Effector CD4-positive, alpha-beta T cell (primary cell): ENCODE measurements at places on chromosomes 2 and 18.

DNA sequence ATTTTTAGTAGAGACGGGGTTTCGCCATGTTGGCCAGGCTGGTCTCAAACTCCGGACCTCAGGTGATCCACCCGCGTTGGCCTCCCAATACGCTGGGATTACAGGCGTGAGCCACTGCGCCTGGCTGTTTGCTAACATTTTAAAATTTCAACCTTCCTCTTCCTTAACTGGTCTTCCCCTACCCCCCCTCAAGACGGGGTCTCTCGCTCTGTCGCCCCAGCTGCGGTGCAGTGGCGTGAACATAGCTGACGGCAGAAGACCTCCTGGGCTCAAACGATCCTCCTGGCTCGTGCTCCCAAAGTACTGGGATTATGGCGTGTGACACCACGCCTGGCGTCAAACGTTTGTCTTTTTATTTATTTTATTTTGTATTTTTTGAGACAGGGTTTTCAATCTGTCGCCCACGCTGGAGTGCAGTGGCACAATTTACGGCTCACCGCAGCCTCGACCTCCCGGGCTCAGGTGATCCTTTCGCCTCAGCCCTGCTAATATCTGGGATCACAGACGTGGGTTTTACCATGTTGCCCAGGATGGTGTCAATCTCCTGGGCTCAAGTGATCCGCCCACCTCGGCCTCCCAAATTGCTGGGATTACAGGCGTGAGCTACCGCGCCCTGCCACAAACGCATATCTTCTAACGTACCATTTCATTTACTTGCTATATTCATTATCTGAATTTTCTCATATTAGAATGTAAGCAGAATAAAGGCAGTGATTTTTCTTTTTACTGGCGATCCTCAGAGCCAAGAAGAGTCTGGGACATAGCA is 984 bp upstream of the MSH2 start:
- DNase-seq = no peak

DNA sequence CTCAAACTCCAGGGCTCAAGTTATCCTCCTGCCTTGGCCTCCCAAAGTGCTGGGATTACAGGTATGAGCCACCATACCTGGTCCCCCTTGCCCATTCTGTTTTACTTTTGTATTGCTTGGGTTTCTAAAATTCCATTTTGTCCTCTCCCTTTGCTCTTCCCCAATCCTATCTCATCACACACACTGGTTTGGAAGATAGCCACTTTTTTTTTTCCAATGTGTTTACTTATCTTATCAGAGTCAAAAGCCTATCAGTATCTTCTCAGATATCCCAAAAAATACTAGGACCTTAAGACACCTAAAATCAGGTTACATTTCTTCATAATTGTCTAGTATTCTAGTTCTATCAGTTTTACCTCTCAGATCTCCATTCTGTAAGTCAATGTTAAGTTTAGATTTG is 56.1 kb downstream of the MSH2 start:
- DNase-seq = no peak

DNA sequence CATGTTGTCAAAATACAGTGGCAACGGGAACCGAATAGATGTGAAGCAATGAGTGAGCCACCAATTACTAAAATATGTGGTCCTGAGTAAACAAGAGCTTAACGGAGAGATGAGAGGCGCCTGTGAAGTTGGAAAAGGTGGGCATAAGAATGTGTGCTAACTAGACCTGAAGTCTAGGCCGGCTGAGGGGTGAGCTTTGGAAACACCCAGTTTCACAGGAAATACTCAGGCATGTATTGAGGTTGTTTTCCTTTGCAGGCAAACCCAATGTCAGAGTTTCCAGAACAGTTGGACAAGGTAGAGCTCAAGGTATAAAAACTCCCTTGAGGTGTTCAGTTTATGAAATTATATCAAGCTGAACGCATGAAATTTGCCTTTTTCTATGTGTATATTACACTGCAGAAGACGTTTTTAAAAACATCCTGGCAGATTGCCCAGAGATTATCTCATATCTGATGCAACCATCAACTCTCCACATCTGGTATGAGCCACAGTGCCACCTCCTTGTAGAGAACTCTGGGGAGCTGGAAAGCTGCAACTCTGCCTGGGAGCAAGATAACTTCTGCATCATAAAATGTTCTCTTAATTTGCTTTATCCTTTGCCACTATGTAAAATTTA is 3.9 kb upstream of the WDSUB1 start:
- no peak for DNase-seq

DNA sequence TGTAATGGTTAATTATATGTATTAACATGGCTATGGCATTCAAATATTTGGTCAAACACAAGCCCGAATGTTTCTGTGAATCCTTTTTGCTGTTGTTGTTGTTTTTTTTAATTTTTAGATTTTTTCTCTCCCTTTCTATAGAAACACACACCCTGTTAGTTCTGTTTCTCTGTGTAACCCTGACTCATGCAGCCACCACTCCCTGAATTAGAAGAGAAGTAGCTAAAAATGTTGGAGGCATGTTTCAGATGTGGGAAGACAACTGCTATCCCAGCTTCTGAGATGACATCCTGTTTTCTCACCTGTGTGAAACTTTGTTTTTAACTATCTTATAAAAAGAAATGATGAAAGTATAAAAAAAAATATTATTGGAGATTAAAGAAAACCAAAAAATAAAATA is 219.6 kb upstream of the RGPD4 start:
- no peak for DNase-seq

- DNase-seq = peak; percentile 26
Observed at GRCh38 chr2:12488352-12489318, 228.1 kb upstream of the TRIB2 start.

DNA sequence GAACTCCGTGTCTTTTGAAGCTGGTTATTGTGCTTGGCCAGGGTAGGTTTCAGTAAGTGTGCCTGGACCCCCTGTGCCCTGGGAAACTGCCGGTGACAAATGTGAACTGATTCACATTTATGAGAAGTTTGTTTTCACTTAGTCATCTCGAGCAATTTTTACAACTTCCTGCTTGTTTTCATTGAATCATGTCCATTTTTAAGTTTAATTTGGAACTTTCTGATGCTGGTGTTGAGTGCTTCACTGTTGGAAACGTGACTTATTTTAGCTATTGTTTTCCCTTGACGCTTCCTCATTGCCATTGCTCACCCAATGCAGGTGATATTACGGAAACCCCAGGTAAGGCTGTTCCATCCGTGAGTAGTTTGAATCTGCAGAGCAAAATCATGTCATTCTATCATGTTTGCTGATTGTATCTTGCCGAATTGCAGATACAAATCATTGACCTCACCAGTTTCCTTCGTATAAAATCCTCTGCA is 97.2 kb downstream of the RTN4 start:
- DNase-seq = no peak

GRCh38 chr18:69697689-69698088 is 250.0 kb downstream of the CD226 start:
- DNase-seq = no peak

- DNase-seq = no peak
Observed at GRCh38 chr2:204213588-204213987, 277.0 kb downstream of the ICOS start.

- no peak for DNase-seq
Observed at GRCh38 chr18:21680161-21680560, 24.4 kb downstream of the ABHD3 start.

DNA sequence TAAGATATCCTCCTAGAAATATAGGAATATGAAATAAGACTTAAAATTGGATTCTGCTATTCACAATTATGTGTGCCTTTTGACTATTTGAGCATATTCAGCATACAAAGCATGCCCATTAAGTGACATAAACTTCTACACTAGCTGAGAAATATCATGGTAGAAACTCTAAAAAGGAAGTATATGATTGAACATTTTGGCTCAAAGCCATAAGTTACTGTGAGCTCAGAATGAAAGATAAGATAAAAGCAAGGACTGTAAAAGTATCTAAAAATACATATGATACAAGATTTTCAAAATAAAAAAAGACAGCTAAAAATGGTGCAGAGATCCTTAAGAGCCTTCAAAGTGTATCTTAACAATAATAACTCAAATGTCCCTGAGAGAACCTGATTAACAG is 340.5 kb upstream of the SLC39A10 start:
- DNase-seq = no peak

- DNase-seq = no peak
Observed at GRCh38 chr2:79124907-79125720, 4.8 kb downstream of the REG1A start.

- DNase-seq = no peak
Observed at GRCh38 chr2:73939419-73939818, 12.7 kb downstream of the DGUOK start.

- no peak for DNase-seq
Observed at GRCh38 chr18:63592471-63592870, 5.3 kb downstream of the SERPINB13 start.

GRCh38 chr2:11311543-11311942 is 32.9 kb downstream of the ROCK2 start:
- DNase-seq = no peak

DNA sequence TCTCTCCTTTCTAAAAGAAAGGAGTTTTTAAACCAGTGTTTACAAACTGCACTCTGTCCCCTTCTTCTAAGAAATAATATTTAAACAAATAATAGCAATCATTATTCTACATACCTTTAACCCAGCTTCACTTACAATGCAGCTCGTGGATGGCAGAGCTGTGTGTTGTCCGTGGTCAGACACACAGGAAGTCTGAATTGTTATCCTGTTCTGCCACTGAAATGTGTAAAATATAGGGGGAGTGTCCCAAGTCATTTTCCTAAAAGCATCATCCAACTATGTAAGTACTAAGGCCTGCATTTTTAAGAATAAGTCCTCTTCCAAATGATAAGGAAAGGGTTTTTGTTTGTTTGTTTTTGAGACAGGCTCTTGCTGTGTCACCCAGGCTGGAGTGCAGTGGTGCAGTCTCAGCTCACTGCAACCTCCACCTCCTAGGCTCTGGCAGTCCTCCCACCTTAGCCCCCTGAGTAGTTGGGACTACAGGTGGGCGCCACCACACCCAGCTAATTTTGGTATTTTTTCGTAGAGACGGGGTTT is 2.7 kb upstream of the PPP4R1 start:
- DNase-seq = no peak

DNA sequence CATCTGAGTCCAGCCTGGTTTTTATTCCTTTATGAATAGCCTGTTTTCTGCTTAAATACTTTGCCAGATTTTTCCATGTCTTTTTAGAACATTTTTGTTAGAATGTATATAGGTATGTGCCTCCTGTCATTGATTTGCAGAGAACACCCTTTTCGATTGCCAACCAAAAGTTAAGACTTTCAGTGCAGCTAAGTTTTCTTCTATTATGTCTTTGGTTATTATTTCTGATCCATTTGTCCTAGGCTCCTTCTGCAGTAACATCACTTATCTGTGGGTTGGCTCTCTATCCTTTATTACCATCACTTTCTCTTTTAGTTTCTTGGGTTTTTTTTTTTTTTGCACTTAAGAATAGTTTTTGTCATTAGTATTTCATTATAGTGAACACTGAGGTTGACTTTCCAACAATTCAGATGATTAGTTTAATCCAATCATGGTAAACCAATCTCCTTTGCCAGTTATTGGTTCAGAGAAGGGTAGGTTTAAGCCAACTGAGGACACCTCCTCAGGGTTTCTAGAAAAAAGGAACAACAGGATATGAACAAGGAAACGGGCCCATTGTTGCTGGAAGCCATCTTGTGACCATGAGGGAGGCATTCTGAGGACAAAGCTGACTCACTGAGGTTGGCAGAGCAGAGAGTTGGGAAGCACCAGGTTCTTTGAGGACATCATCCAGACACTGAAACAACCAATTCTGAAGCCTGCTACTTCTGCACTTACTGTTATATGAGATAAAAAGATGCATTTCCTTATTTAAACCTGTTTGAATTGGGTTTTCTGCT is 37.9 kb upstream of the GBX2 start:
- no peak for DNase-seq

GRCh38 chr2:24490181-24490689 is 819 bp upstream of the NCOA1 start:
- no peak for DNase-seq

GRCh38 chr2:223114170-223114569 is 62.2 kb downstream of the KCNE4 start:
- no peak for DNase-seq

DNA sequence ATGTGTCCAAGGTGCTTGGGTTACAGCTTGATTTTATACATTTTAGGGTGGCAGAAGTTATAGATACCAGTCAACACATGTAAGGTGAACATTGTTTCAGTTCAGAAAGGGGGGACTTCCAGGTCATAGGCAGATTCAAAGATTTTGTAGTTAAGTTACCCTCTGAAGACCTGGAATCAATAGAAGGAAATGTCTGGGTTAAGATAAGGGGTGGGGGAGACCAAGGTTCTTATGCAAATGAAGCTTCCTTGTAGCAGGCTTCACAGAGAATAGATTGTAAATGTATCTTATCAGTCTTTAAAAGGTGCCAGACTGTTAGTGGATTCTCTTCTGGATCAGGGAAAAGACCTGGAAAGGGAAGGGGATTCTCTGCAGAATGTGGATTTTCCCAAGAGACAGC is 42.4 kb downstream of the BMPR2 start:
- DNase-seq = no peak

GRCh38 chr18:62763101-62763521 is 47.8 kb downstream of the PHLPP1 start:
- DNase-seq = no peak

- DNase-seq = no peak
Observed at GRCh38 chr2:99875627-99876201, 266.7 kb downstream of the AFF3 start.

GRCh38 chr18:8374676-8375075 is 234.6 kb upstream of the RAB12 start:
- no peak for DNase-seq

- DNase-seq = no peak
Observed at GRCh38 chr2:129480790-129481189, 498.7 kb upstream of the RAB6C start.

DNA sequence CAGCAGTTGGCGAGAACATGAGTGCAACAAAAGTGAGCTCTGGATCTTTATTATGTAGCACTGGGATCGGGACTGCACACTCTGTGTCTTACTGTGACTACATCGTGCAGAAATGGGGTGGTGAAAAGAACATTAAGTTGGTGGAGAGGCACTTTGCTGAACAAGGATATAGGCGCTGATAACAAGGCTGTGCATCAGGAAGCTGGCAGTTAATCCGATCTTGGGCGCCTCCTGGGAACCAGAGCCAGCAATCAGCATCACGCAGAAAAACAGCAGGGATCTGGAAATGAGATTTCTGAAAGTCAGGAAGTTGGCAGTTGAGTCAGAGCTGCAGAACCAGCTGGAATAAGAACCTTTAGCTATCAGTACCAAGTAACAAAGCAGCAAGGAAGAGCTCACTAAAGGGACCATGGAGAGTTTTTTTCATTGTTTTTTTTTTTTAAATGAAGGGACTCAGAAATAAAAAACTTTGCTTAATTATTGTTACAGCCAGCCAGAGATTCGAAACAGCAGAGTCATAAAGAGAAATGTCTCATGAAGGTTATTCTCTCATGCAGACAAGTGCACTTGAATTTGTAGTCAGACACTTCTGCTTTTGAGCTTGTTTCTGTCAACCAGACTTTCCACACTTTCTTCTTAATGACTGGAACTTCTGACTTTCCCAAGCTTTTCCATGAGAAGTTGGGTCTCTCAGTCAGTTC is 22.8 kb upstream of the MYO3B start:
- DNase-seq = no peak

DNA sequence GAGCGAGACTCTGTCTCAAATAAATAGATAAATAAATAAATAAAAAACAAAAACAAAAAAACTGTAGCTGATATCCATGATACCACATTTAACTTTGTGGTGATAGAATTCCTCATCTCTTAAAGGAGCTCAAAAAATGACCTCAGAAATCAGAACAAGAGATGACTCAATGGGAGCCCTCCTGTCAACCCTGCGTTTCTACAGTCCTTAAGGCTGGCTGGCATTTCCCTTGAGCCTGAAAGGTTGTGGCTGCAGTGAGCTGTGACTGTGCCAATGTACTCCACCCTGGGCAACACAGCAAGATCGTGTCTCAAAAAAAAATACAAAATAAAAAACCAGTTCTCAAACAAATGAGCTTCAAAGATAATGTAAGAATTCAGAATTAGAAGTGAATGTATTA is 40.4 kb downstream of the CHST9 start:
- no peak for DNase-seq
